ENCODE measurements at places on chromosomes 12 and 14.

DNA sequence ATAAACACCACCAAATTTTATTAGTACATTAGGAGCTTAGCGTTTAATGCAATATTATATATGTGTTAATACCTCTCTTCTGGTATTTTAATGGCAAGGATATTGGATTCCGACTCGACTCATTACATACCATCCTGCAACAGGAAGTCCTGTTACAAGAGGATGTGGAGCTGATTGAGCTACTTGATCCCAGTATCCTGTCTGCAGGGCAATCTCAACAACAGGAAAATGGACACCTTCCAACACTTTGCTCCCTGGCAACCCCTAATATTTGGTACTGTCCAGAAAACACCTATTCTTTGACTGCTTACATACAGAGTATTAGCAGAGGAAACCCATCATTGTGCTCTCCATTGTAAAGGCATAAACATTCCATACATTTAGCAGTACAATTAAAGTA is 45.2 kb downstream of the VEZT start:
- DNase-seq: no peak

DNA sequence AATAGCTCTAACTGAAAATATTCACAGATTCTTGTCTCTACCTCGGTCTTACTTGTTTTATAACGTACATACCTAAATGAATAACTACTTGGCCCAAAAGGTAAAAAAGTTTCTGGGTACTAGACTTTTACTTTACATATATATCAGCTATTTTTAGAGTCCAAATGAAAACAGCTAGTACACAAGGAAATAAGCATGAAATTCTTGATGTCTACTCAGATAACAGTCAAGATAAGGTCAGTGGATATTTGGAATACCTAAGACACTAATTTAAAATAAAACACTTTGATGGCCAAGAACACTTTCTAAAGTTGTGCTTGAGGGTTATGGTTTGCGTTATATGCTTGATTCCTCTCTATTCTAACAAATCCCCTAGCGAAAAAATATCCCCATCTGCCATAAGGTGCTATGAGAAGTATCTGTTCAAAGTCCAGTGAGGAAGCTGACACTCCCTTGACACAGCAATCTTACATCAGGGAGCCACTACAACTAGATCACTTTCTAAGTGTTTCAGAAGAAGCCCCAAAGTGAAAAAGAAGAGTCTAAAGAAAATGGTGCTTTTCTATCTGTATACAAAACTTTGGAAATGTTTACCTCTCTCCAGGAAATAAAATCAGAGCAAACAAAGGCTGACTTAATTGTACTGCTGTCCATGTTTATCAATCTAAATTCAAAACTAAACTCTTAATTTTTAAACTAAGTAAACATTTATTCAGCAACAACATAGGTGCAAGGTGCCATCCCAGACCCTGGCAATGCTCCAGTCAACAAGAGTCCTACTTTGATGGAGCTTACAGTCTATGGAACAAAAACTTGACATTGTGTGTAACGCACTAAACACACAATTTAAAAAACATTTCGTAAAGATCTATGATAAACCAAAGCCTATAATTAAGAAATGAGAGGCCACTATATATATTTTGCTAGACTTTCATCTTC is 11.7 kb downstream of the PTPN21 start:
- no peak for DNase-seq

DNA sequence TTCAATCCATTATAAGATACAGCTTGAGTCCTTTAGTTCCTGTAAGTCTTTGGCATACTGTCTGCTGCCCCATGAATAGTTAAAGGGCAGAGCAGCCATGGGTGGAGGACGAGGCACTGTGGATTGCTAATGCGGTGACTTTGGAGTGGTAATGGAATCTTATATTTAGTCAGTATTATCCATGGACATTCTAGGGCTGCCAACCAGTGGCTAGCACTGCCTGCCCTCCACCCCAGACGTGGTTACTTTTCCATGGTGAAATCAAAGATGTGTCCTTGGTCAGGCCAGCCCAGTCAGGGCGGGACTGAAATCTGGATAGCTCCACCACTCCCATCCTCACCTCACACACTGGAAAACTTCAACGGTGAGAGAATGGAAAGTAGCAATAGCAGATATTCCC is 2.3 kb downstream of the TTC9 start:
- no peak for DNase-seq

- DNase-seq: no peak
These were observed 92.7 kb upstream of the DNM1L start for GRCh38 chr12:32586390-32586789.

DNA sequence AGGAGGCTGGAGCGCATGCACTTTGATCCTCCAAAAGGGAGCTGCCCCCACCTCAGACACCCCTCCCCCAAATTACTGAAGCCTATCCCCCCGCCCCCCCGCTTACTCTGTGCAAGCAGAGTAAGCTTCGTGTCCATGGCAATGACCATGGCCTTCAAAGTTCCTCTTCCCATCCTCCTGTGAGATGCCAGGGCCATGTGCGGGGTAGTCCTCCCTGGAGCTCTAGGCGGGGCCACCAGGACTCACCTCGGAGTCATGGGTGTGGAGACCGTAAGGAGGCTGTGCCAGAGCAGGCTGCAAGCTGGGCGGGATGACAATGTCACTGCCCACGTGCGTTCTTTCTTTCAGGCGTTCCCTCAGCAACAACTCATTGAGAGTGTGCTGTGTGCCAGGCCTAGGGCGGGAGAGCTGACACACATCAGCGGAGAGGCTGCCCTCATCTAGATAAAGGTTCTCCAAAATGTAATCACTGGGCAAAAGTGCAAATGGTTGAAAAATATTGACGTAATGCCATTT is 66.8 kb downstream of the C14orf132 start:
- DNase-seq: no peak

GRCh38 chr12:53657041-53657440 is 18.8 kb downstream of the ATP5MC2 start:
- no peak for DNase-seq

DNA sequence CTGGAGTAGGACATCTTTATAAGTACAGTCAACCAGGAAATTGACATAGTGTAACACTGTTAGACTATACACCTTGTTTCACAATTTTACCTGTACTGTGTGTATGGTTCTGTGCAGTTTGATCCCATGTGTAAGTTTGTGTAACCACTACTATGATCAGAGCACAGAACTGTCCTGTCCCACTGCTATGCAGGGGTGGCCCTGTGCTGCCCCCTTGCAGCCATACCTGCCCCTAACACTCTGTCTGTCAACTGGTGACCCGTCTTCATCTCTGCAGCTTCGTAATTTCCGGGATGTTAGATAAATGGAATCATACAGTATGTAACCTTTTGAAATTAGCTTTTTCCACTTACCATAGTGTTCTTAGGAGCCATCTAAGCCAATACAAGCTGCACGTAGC is 58.7 kb upstream of the RD3L start:
- DNase-seq: peak; percentile 17

DNA sequence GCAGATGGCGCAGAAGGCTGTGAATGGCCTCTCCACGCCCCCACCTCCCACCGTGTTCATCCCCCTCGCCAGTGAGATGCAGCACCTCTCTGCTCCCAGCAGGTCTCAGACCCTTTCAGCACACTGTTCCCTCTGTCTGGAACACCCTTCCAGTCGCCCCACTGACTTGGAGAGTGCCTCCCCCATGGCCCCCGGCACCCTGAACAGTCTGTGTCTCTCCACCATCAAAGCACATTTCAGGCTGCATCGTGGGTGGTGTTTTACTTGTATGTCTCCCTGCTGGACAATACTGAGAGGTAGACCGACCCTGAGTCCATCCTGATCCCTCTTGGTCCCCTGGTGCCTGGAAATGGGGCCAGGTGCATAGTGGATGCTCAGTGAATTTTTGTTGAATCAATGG is 34.9 kb downstream of the CACNA2D4 start:
- no peak for DNase-seq

DNA sequence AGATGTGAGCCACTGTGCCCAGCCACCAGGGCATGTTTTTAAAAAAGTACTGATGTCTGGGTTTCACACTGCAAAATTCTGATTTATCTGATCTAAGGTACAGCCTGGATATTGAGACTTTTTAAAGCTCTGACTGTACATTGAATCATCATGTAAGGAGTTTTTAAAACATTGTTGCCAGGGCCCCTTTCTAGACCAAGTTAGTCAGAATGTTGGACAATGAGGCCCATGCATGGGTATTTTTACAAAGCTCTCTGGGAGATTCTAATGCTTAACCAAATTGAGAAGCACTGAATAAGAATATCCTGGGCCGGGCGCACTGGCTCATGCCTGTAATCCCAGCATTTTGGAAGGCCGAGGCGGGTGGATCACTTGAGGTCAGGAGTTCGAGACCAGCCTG is 16.7 kb downstream of the TMEM19 start:
- no peak for DNase-seq

DNA sequence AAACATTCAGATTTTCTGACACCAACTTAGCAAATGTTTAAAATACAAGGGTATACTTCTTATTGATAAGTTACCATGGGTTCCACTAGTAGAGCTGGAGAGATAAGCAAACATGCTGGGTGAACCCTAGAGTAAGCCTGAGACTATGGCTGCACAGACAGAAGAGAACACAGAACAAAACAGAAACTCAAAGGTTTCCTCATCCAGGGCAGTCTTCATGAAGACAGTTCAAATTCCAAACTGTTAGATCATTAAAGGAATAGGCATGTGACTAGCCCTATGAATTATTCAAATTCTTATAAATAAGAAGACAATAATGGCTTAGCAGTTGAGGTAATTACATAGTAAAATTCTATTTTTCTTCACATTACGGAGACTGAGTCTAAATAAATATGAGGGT is 28.1 kb downstream of the BTBD7 start:
- DNase-seq: no peak

DNA sequence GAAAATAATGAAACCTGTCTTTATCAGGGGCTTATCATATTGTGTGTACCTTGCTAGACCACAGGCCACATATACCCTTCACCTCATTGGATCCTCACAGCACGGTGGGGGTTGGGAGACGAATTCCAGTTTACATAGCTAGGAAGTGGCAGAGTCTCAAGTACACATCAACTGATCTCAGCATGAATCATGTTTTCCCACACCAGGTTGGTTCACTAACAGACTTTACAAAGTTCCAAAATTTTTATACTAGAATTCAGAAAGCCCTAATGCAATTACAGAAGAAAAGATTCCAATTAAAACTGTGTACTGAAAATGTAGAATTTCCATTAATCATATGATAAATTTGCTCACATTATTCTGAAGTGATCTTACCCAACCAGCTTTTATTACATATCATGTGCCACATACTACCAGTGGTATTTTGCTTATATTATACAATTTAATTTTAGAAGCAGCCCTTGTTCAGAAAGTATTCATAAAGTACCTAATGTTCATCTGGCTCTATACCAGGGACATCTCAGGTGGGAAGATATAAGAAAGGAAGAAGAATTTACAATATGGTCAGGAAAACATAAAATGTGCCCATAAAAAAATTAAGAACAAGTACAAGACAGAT is 196.2 kb downstream of the ITPR2 start:
- DNase-seq: no peak

Measured in CD4-positive, alpha-beta T cell treated with Interleukin-17A for 1 hour (primary cell).